ENCODE measurements at places on chromosomes 4 and X.

GRCh38 chr4:98833384-98833783, 95.5 kb downstream of the EIF4E start:
- DNase-seq, result no peak

- no peak for DNase-seq
Observed at GRCh38 chrX:54922547-54922946, 1.9 kb downstream of the TRO start.

- DNase-seq, result no peak
Observed at GRCh38 chr4:24791043-24791442, 4.3 kb upstream of the SOD3 start.

GRCh38 chrX:41245641-41246040, 88.3 kb upstream of the DDX3X start:
- DNase-seq, result no peak

Measured in activated CD4-positive, alpha-beta T cell treated with anti-CD3 and anti-CD28 coated beads, Interleukin-2, amount 50 U/mL, for 16 hours (primary cell).